ENCODE measurements at places on chromosomes 13 and 19.

DNA sequence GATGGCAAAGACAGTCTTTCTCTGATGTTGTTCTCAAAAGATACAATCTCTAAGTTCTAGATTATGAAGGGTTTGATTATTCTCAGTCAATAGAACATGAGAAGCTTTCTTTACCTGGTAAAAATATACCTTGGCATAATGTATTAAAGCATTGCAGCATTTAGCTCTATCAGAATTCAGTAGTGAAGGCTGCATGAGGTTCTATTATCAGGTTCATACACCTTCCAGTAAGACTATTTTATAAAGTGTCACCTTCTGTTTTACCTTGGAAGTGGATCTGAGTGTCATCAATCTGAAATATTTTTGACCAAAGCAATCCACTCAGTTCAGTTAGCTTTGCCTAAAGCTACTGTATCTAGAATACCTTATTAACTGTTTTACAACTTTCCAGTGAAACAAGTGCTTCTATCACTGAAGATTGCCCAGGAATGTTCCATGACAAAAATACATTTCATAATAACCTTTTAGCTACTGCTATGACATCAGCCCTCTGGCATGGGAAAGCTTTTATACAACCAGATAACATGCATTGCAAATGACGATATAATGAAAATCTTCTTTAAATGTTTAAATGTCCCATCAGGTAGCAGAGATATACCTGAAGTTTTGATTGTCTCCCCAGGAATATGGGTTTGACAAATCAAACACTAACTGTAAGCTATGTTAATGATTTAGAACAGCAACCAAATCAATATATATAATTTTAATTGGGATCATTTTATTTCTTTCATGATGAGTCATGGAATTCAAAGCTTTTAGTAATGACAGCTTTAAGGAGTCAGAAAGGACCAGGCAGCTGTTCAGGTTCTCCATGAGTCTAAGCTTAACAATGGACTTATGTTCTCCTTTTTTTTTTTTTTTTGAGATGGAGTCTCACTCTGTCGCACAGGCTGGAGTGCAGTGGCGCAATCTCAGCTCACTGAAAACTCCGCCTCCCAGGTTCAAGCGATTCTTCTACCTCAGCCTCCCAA is 72.2 kb downstream of the UFM1 start:
- DNase-seq = no peak

DNA sequence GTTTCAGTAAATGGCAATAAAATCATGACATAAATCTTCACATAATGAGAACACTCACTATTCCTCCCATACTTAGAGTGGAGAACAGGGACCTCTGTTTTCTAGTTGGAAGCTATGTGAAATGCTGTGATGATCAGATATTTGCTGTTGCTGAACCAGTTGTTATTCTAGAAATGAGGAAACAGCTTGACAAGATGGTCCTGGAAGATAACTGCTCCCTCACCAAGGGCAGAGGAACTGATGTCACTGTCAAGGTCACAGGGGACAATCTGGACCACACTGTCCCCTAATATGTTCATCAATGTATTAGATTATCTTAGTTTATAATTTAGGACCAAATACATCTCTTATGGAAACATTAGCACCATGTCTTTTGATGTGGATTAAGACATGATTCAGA is 1173.3 kb downstream of the PCDH17 start:
- DNase-seq = no peak

GRCh38 chr19:4449639-4450028 is 8.0 kb downstream of the UBXN6 start:
- no peak for DNase-seq

DNA sequence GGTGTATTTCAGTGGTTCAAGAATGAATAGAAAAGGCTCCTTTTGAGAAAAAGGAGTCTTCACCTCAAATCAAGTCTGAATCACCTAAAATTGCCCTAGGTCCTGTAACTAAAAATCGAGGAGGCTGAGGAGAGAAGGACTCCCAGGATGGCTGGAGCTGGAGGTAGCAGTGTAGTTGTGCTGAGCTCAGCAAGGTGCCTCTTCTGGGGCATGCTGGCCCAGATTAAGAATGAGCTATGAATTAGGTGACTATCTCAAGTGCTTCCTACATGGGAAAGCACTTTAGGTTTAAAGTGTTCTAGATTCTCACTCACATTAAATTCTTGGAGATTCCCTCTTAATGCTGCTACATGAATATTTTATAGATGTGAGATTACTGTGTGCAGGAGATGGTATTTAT is 28.8 kb upstream of the KL start:
- no peak for DNase-seq

DNA sequence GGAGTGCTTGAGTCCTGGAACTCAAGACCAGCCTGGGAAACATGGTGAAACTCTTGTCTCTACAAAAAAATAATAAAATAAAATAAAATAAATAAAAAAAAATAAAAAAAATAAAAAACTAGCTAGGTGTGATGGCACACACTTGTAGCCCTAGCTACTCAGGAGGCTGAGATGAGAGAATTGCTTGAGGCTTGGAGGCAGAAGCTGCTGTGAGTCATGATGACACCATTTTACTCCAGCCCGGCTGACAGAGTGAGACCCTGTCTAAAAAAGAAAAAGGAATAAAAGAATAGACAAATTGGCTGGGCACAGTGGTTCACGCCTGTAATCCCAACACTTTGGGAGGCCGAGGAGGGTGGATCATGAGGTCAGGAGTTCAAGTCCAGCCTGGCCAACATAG is 1168.9 kb downstream of the SLITRK5 start:
- no peak for DNase-seq

- DNase-seq = no peak
These were observed 11.5 kb downstream of the UTP14C start for GRCh38 chr13:52036037-52036436.

DNA sequence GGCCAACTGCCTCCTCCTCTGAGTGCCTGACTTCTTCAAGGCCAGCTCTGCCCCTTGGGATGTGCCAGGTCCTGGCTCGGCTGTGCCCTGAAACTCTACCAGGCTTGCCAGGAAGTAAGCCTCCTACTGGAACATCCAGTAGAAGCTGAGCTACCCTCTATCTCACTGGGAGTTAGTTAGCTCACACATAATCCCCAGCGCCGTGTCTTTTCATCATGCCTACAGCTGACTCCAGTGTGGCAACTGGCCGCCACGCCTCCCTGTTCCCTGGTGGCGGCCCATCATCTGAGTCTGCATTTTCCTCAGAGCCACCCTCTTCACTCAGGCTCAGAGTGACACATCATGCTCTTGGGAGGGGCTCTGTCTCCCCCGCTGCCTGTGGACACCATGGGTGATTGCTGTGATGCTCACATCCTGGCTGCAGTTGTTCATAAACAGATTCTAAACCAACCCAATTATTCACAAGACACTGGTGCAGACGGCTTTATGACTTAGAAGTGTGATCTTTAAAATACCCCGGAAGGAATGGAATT is 131.9 kb upstream of the IRS2 start:
- no peak for DNase-seq

DNA sequence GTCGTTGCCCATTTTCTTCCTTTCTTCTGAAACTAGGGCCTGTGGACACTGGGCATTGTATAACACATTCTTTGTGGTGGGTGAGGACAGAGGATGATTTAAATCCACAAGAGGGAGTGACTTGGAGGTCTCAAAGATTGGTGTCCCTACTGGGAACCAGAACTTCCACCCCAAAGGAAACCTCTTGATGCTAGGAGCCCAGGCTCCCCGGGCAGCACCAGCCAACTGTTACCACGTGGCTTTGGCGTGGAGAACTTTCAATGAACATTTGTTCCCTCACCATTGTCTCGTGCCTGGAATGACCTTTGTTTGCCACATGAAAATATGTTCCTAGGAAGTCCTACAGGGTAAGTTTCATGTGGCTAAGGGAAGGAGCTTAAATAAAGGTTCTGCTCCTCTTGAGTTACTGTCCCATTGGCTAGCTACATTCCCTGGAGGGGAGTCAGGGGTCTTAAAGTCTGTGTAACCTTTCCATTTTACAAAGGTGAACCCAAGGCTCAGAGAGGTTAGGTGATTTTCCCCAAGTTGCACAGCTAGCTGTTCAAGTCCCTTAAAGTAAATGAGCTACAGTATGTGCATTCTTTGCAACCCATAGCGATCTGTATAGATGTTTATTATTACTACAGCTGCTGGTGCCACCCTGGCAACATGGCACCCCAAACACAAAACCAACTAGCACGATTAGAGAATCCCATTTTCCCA is 5.0 kb upstream of the CDX2 start:
- DNase-seq = no peak

- peak; percentile 52 for DNase-seq
These were observed 3.8 kb upstream of the KMT2B start for GRCh38 chr19:35713904-35714495.

All from B cell (primary cell).